ENCODE measurements at places on chromosomes 1 and 21.

GRCh38 chr1:90186506-90187322, 191.8 kb downstream of the ZNF326 start:
- DNase-seq: no peak

- peak; percentile 94 for DNase-seq
These were observed 14.1 kb downstream of the CNR2 start for GRCh38 chr1:23899070-23899469.

GRCh38 chr1:119958223-119958622, 61.9 kb upstream of the ADAM30 start:
- DNase-seq: no peak

GRCh38 chr1:221691261-221691660, 50.6 kb downstream of the DUSP10 start:
- DNase-seq: no peak

GRCh38 chr21:25273959-25274358, 333.3 kb downstream of the MRPL39 start:
- no peak for DNase-seq

DNA sequence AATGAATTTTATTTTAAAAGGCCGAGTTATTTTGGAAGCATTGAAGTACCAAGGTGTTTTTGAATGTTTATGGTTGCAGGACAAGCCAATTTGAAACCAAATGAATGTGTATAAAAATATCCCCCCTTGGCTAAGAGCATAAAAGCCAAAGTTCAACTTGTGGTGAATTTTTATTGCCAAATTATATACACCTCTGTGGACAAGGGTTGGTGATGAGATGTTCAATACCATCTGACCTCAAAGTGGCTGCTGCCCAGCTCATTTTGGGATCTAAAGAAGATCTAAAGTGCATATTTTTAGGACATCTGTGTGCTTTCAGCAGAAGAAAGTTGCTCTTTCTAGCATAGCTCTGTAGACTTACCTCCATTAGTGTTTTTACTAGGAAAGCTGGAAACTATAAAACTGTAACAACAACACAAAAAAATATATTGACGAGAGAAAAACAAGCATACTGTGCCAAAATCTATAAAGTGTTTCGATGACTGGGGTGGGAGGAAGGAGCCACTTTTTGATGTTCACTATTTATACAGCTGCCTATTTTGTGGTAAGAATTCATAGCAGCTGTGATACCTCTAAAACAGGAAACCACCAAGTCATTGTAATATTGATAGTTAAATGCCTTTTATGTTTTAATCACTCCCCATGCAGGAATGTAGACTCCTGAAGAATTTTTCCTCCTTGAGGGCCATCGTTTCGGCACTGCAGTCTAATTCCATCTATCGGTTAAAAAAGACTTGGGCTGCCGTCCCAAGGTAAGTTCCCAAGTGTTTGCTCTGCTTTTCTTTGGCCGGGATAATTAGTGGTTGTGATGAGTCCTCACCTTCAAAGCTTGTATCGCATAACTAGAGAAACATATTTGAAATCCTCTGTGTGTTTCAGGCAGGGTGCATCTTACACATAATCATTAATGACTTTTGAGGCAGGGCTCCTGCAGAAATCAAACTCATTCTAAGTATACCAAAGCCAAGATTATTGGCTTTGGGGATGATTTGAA, 83.2 kb downstream of the RGL1 start:
- no peak for DNase-seq

GRCh38 chr1:244006961-244007360, 44.1 kb upstream of the ZBTB18 start:
- no peak for DNase-seq

- no peak for DNase-seq
These were observed 315.0 kb upstream of the NRIP1 start for GRCh38 chr21:15379776-15380175.

DNA sequence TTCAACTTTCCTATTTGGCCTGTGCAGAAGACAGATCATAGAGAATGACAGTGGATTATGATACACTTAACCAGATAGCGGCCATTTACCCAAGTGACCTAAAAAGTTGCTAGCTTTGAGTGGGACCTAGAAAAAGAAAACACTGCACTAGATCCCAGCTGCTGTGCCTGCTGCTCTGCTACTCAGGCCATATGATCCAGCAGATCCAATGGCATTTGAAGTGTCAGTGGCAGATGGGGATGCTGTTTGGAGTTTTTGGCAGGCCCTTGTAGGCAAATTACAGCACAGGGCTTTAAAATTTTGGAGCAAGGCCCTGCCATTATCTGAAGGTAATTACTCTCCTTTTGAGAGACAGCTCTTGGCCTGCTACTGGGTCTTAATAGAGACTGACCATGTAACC, 74.0 kb upstream of the KCNE2 start:
- DNase-seq: no peak

DNA sequence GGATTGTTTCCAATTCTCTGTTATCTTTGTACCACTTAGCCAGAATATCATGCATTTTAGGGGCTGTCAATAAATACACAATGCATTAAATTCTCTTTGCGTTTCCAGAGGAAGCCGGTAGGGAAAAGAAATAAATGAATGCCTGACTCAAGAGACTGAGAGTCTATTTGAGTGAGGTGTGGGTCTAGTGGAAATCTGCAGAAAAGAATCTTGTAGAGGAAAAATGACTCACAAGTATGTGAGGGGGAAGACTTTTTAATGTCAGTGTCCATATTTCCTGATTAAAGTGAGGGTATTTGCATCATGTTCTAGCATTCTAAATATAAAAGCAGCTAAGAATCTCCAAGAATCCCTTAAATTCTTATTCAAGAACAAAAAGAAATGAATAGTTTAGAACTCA, 271.1 kb downstream of the PTPRC start:
- DNase-seq: no peak
